ENCODE measurements at places on chromosomes 4 and X. TPM values are rescaled to one million over a fixed set of nuclear protein-coding genes. Genes with fewer than 3 reads are reported as not detected.

GASK1B gene
- 30.6 TPM for total RNA-seq

RHOXF2 gene
- total RNA-seq, result not detected

PDHA1 gene
- total RNA-seq, result 68.6 TPM

CAMK2D gene
- total RNA-seq, result 97.5 TPM

CXCL6 gene
- 1.00 TPM for total RNA-seq

HTN3 gene
- total RNA-seq, result not detected

ARX gene
- not detected for total RNA-seq

FAM241A gene
- 1.9 TPM for total RNA-seq

AFF2 gene
- total RNA-seq, result 139 TPM

OPRPN gene
- total RNA-seq, result not detected

PNMA3 gene
- 8.1 TPM for total RNA-seq

Data from cerebellum (tissue), 4 donors.